ENCODE measurements at places on chromosomes 3 and 15. TPM values are rescaled to one million over a fixed set of nuclear protein-coding genes. Genes with fewer than 3 reads are reported as not detected.

DNA sequence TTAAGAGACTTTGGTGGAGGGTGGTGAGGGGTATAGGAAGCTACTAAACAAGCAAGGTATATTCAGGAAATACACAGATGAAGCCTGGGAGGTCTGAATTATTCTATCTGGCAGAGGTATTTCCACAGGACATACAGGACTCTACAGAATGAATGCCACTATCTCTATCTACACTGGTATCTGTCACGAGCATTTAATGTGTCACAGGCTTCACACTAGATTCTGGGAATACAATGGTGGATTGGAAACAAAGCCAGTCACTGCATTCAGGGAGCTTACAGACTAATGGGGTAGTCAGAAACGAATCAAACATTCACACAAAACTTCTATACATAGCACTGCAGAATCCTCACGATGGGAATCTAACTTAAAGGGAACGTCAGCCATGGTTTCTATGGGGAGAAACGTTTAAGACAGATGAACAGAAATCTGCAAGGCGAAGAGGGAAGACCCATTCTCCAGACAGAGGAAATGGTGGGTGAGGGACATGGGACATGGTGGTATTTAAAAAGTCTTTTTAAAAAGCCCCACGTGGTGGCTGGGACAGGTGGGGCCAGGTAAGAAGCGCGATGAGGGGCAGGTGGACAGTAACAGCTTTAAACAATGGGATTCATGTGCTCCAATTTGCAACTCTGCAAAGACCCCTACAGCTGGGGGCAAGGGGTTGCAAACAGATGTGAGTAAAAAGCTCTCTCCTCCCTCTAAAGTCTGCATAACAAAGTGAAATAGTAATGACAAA lies 16.5 kb downstream of the LRIG1 start:
- no peak for DNase-seq
- H3K27me3 ChIP-seq: no peaks in the 10 kb centered on the region
- peak overlapping the region; percentile 84 for H3K27ac ChIP-seq
- H3K36me3 ChIP-seq: no peaks in the 10 kb centered on the region
- H3K4me3 ChIP-seq: no peak overlapping the region

DNA sequence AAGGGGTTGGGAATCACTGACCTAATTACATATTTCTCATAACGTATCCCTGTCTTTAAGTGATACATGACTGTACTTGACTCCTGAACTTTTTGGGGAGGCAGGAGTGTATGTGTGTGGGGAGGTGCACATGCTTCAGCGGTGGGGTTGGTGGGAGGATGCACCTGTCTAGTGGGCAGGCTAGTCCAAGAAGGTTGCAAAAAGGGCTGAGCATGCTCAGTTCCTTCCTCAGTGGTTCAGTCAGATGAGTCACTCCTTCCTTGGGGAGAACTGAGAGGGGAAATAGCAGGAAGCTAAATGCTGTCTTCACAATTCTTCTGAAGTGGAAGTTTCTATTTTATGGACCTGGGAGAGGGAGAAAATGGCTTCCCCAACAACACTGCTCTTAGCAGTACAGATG lies 24.6 kb upstream of the AP4E1 start:
- no peak overlapping the region for H3K4me3 ChIP-seq
- H3K36me3 ChIP-seq: no peaks in the 10 kb centered on the region
- H3K27me3 ChIP-seq: no peaks in the 10 kb centered on the region
- no peak overlapping the region for H3K27ac ChIP-seq
- DNase-seq: peak; percentile 19
- peaks cover 13% of the 10 kb centered on the region for H3K4me1 ChIP-seq

GRCh38 chr3:87900061-87900460 lies 158.7 kb downstream of the CGGBP1 start:
- no peaks in the 10 kb centered on the region for H3K27me3 ChIP-seq
- H3K27ac ChIP-seq: no peak overlapping the region
- H3K36me3 ChIP-seq: no peaks in the 10 kb centered on the region
- H3K4me1 ChIP-seq: no peaks in the 10 kb centered on the region
- no peak for DNase-seq

GRCh38 chr15:91866371-91866905 lies 12.9 kb downstream of the SLCO3A1 start:
- DNase-seq: no peak
- H3K4me3 ChIP-seq: no peak overlapping the region
- no peaks in the 10 kb centered on the region for H3K27me3 ChIP-seq
- H3K36me3 ChIP-seq: no peaks in the 10 kb centered on the region

RAB8B gene
- 12.5 TPM for total RNA-seq

- no peaks in the 10 kb centered on the region for H3K27me3 ChIP-seq
- H3K4me3 ChIP-seq: no peak overlapping the region
- DNase-seq: no peak
- peaks cover 42% of the 10 kb centered on the region for H3K4me1 ChIP-seq
Measured at GRCh38 chr3:50174947-50175524, 16.4 kb upstream of the GNAT1 start.

DNA sequence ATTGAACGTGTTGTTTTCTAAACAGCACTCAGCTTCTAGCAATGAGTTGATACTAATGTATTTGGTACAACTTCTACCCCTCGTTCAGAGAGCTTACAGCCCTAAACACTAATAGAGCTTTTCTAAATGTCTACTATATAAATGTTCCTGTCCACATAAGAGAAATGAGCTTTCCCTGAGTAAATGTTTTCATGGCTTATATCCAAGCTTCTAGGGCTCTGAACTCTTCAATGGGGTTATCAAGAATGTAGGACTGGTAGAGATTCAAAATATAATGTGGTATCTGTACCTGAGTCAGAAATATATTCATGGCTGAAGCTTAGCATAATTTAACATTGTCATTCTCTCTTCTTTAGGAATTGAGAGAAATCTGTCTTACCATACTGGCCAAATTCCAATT lies 73.4 kb downstream of the SERPINI1 start:
- H3K4me3 ChIP-seq: no peak overlapping the region
- H3K27ac ChIP-seq: no peak overlapping the region
- H3K4me1 ChIP-seq: peaks cover 11% of the 10 kb centered on the region
- no peak for DNase-seq

DNA sequence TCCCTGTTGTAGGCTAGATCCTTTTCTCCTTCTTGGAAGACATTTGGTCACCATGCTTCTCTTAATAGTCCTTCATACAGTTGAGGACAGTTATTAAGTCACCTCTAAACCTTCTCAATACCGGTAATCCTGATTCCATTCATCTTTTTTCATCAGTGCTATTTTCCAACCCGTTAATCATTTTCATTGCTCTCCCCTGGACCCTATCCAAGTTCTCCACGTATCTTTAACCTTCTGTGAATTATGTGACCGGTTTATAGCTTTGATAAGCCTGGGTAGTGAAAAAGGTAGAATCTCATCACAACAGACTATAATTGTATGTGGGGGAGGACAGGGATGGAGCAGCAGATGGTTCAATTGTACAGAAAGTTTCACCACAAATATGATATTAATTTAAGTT lies 168.5 kb downstream of the MECOM start:
- no peak overlapping the region for H3K27ac ChIP-seq
- H3K27me3 ChIP-seq: no peaks in the 10 kb centered on the region
- DNase-seq: no peak
- H3K4me3 ChIP-seq: no peak overlapping the region
- peaks cover 31% of the 10 kb centered on the region for H3K4me1 ChIP-seq

Data from body of pancreas (tissue), 4 donors.